Lung (tissue), 17 donors: ENCODE measurements at places on chromosomes 12 and 14. TPM values are rescaled to one million over a fixed set of nuclear protein-coding genes. Genes with fewer than 3 reads are reported as not detected.

FAR2 gene
- total RNA-seq, result 10.6 TPM

ASB8 gene
- 34.4 TPM for total RNA-seq

PPP1R3E gene
- total RNA-seq, result 14.5 TPM

TAS2R30 gene
- 40.4 TPM for total RNA-seq

DAO gene
- not detected for total RNA-seq

INHBE gene
- 0.12 TPM for total RNA-seq

PIK3C2G gene
- 4.8 TPM for total RNA-seq

RFX4 gene
- total RNA-seq, result not detected
